A549 treated with DMSO at 1 μM for 4 hours (cell line): ENCODE measurements at places on chromosomes 4 and X. TPM values are rescaled to one million over a fixed set of nuclear protein-coding genes. Genes with fewer than 3 reads are reported as not detected.

Gene CSAG3
- not detected in 5 replicates for total RNA-seq

Gene TTC29
- total RNA-seq = 0.07 TPM in 1 of 5 replicates, not detected in the others

Gene ZNF275
- total RNA-seq = 5.7 to 7.5 TPM (median 5.9 TPM) in 5 replicates

Gene TMEM271
- total RNA-seq = not detected in 5 replicates

Gene COL25A1
- total RNA-seq = not detected in 5 replicates

Gene NSUN7
- 0.27 to 0.58 TPM (median 0.30 TPM) in 5 replicates for total RNA-seq

Gene VCX
- not detected in 5 replicates for total RNA-seq

Gene FAM156A
- 9.1 to 22.4 TPM (median 15.2 TPM) in 5 replicates for total RNA-seq

Gene FAM241A
- total RNA-seq = 0.94 to 1.2 TPM (median 1.0 TPM) in 5 replicates

Gene MAGEA4
- not detected in 5 replicates for total RNA-seq

Gene NLRP2B
- not detected in 5 replicates for total RNA-seq

Gene SLC4A4
- 1.8 to 3.4 TPM (median 2.5 TPM) in 5 replicates for total RNA-seq

Gene RAB28
- 8.2 to 10.4 TPM (median 10.2 TPM) in 5 replicates for total RNA-seq

Gene ARL9
- not detected in 5 replicates for total RNA-seq

Gene P2RY4
- total RNA-seq = 0.05 TPM in 1 of 5 replicates, not detected in the others

Gene CT45A3
- 0.10 to 0.16 TPM in 2 of 5 replicates, not detected in the others for total RNA-seq

Gene GPR50
- 0.07 to 0.23 TPM (median 0.17 TPM) in 4 of 5 replicates, not detected in the other for total RNA-seq

Gene SPANXN3
- total RNA-seq = not detected in 5 replicates

Gene SPANXA2
- 0.17 to 0.27 TPM (median 0.26 TPM) in 3 of 5 replicates, not detected in the others for total RNA-seq

Gene ERAS
- total RNA-seq = 0.06 to 0.17 TPM (median 0.13 TPM) in 3 of 5 replicates, not detected in the others

Gene TRPC3
- total RNA-seq = 0.04 to 0.07 TPM in 2 of 5 replicates, not detected in the others

Gene RTL9
- 0.03 to 0.13 TPM (median 0.07 TPM) in 5 replicates for total RNA-seq

Gene FGG
- 4.1 to 7.7 TPM (median 4.6 TPM) in 5 replicates for total RNA-seq

Gene CA5B
- total RNA-seq = 2.3 to 5.2 TPM (median 3.6 TPM) in 5 replicates

Gene PPP2R2C
- 29.6 to 44.0 TPM (median 40.4 TPM) in 5 replicates for total RNA-seq
